ENCODE measurements at places on chromosomes 1 and 21.

DNA sequence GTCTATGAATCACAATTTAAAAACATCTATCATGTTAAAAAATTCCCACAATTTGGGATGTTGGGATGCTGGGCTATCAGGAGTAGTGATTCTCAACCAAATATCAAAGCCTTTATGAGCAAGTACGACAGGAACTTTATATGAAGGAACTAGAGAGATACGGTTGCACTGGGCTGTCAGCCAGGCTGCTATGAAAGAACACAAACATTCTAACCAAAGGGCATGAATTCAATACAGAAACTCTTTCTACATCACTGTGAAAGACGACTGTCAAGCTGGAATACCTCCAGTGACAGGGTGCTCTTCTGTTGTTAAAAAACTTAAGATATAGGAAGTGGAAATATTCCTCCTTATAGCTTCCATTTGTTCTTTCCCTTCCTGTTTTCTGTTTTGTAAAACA, 9.8 kb downstream of the CACNA1E start:
- DNase-seq, result no peak

DNA sequence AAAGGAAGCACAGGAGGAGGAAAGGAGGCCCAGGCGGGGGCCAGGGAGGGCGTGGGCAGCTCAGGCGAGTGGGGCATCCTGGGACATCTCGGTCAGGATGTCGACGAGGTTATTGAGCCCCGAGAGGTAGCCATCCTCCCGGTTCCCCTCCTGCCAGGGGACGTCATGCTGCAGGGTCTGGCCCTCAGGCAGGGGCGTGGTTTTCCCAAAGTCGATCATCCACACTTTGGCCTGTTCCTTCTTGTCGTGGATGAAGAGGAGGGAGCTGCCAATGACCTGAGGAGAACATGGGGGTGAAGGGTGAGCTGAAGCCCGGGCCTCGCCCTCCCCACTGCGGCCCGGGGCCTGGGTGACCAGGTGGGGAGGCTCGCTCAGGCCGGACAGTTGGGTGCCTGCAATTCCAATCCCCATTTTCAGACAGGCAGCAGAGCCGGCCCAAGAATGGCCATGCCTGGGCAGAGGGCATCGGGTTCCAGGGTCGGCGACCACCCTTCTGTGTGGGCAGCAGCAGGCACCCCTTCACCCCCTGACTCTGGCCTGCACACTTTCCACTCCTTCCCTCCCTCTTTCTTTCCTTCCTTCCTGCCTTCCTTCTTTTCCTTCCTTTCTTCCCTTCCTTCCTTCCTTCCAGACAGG, 86.2 kb downstream of the STUM start:
- DNase-seq, result no peak

GRCh38 chr1:24553931-24554330, 2.0 kb upstream of the NCMAP start:
- DNase-seq, result no peak

- no peak for DNase-seq
These were observed 66.3 kb upstream of the DIRAS3 start for GRCh38 chr1:68116643-68117235.

DNA sequence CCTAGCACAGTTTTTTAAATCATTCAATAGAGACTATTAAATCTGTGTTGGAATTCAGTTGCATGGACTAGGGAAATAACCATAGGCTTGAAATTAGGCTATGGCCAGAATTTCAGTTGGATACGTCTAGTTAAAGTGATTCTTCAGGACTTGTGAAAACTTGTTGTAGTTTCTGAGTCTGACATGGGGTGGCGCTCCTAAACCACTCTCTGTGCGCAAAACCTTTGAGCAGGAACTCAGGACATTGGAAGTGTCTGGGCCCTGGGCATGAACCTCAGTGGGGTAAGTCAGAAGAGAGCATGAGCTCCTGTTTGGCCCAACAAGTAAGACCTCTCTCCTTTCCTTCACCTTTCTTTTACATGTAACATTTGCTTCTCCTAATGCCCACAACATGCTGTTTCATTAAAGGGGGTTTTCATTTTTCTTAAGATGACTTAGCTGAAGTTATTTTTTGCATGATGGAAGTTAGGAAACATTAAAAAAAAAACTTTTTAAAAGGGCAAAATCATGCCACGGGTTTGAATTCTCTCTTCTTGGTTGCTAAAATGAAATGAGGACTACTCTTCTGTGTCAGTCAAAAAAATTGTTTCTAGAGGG, 17.1 kb upstream of the CCDC190 start:
- DNase-seq, result no peak

- no peak for DNase-seq
These were observed 97.6 kb upstream of the CD34 start for GRCh38 chr1:208008534-208008933.

DNA sequence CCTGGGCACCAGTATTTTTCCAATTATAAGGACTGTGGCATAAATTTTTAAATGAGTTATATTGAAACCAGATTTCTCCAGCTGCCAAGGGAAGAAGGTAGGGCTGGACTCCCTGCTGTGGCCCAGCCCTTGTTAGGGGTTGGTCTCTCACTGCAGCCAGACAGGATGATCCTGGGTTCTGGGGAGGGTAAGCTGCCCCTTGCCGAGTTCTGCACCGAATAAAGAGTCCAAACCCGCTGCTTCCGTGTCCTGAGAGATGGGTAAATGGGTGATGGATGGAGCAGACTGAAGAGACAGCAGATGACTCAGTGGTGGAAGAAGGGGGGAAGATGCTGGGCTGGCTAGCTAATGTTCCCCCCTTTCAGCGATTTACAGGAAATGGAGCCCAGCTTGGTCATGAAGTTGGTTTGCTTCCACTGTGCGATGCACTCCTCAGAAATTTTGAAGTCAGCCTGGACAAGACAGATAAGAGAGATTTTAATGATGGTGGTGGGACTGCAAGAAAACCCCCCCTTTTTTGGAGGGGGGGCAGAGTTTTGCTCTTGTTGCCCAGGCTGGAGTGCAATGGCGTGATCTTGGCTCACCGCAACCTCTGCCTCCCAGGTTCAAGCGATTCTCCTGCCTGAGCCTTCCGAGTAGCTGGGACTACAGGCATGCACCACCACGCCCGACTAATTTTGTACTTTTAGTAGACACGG, 41.4 kb downstream of the YARS1 start:
- no peak for DNase-seq

DNA sequence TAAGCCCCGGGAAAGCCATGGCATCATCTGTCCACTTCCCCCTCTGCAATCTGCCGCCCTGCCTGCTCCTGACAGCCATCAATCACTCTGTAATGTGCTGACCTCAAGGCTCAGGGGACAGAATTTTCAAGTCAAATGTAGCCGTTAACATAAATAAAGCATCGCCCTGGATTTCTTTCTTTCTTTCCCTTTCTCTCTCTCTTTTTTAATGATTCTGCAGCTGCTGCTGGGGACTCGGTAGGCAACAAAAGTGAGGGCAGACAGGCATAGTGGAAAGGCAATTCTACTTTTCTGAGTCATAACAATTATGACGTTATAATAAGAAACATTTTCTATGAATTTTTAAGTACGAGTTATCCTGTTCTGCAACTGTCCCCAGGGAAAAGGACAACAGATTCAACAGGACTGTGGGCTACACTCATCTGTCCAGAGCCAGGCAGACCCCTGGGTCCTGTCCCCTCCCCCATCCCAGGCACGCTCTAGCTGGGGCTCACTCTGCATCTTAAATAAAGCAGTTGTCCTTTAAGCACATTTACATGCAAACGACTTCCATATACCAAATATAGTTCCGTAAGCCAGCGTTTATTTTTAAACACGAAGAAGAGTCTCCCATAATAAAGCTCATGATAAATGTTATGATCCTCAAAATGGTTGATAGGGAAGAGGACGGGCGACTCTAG, 78.7 kb downstream of the SSBP3 start:
- no peak for DNase-seq

DNA sequence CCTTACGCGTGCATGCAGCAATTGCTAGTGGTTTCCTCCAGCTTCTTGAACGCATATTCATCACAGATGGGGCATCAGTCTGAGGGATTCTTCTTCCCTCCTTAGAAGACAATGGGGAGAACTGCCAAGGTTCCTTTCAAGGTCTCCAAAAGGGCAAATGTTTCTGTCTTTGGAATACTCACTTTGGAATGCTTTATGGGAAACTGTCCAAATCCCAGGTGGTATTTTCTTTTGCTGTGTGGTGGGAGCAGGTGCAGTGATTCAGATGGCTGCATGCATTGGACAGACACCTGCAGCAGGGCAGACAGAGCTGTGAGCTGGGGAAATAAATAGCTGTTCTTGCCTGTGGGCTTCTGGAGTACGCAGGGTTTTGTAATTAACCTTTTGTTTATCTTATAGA, 40.5 kb downstream of the URB2 start:
- no peak for DNase-seq

DNA sequence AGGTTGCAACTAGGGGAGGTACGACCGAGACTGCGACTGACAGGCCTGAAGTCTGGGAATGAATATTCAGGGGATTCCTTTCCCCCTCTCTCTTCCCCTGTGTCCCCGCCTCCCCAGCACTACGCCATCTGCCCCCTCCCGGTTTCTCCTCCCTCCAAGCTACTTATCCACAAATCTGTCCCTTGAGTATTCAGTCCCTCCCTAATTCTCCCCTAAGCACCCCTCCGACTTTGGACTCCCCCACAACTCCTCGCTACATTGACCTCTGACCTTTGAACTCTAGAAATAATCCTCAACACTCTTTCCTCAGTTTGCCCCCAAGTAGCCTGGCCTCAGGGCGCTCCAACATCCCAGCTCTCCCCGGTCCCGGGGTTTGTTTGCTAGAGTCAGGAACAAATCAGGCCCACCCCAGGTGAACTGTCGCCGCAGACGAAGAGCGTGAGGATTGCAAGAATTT, 393 bp downstream of the LYSMD1 start:
- DNase-seq, result no peak

DNA sequence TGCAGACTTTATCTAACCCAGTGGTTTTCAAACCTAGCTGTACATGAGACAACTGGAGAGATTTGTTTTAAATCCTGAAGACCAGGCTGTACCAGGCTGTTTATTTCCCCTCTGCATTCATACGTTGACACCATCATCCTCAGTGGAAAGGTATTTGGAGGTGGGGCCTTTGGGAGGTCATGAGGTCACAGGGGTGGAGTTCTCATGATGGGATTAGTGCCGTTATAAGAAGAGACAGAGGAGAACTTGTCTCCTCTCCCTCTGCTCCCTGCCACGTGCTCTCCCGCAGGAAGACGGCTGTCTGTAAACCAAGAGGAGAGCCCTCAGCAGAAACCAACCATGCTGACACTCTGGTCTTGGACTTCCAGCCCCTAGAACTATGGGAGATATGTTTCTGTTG, 165.4 kb downstream of the ADSS2 start:
- DNase-seq, result no peak

DNA sequence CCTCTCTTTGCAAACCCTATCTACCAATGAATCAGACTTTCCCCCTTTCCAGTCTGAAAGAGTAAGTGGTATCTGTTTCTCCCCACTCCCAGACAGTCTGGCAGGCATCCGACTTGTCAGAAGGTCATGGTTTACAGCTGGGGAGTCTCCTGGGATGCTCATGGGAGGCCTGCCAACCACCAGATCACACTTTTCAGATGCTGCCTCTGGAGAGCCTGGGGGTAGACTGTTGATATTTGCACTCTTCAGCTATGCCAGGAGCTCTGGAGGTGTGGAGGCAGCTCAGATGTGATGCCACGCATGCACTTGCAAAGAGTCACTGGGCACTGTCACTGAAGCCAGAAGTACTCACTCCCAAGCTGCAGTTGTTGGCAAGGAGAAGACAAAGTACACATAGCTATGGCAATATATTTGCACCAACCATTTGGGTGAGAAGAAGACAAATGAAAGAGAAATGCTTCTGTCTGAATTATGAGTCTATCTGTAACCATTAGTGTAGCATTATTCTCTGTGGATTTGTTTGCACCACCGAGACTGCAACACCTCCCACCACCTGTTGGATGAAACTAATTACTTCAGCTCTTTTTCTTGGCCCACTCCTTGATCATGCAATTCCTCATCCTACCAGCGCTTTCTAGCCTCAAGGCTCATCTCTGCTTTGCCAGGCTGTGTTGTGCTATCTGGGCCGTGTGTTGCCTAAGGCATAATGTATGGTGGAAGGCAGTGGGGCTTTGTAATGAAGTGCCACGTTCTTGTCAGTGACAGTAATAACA, 133.0 kb upstream of the SPAG17 start:
- no peak for DNase-seq

GRCh38 chr1:3226701-3227350, 157.8 kb downstream of the PRDM16 start:
- DNase-seq, result no peak

- no peak for DNase-seq
These were observed 260.4 kb upstream of the DPYD start for GRCh38 chr1:98181036-98181764.

GRCh38 chr1:61081686-61082310, 563 bp upstream of the NFIA start:
- DNase-seq, result peak; percentile 47

DNA sequence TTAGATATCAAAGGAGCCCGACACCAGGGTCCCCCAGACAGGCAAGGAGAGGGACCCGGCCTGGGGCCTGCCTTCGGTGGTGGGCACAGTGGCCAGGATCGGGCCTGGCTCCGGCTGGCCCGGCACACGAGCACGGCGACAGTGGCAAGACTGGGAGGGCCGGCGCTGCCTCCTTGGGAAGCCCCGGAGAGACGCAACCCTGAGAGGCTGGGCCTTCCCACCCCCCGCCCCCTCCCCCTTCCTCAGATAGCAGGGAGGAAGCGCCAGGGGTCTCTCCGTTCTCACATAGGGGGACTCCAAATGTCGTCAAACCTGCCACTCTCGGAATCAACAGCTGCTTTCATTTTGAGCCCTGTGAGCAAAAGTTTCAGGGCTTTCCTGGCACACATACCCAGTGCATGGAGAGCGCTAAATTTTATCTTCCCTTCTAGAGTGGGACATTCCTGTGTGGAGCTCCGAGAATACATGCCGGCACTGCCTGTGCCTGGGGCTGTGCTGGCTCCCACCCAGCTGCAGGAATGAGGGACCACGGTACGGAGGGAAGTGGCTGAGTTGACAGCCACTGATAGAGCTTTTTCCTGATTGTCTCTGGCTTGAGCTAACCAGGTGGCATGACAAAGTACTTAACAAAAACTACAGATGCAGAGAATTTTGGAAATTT, 62.4 kb downstream of the CD247 start:
- DNase-seq, result no peak

DNA sequence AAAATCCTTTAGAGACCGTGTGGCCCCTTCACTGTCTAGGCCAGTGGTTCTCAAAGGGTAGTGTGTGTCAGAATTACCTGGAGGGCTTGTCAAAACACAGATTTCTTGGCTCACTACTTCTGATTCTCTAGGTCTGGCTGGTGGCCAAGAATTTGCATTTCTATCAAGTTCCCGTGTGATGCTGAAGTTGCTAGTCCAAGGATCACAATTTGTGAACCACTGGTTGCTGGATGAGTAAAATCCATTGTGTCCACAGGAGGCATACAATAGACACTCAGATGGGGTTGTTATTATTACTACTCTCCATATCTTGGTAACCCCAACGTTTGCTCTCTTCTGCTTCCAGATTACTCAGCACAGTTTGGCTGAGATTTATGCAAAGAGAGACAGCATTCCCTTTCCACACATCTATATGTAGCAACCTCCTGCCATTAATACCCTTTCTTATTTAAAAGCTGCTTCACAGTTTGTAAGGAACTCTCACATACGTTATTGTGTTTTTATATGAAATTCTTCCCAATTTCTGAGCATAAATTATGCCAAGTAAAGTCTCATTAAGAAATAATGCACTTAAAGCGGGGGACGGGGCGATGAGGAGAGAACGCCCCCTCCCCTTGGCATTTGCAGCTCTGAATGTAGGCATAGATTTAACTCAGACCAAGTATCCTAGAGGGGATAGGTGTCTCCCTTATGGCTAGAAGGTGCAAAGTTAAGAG, 720 bp upstream of the TMCC2 start:
- DNase-seq, result no peak

GRCh38 chr1:66733348-66734017, 18.8 kb upstream of the DYNLT5 start:
- no peak for DNase-seq

GRCh38 chr1:21579791-21580190, 70.6 kb downstream of the ALPL start:
- DNase-seq, result no peak
